ENCODE measurements at places on chromosomes 7 and 10.

GRCh38 chr10:18822156-18822555, 162.9 kb downstream of the ARL5B start:
- no peak for DNase-seq

- no peak for DNase-seq
These were observed 49.5 kb downstream of the SGMS1 start for GRCh38 chr10:50574305-50574704.

DNA sequence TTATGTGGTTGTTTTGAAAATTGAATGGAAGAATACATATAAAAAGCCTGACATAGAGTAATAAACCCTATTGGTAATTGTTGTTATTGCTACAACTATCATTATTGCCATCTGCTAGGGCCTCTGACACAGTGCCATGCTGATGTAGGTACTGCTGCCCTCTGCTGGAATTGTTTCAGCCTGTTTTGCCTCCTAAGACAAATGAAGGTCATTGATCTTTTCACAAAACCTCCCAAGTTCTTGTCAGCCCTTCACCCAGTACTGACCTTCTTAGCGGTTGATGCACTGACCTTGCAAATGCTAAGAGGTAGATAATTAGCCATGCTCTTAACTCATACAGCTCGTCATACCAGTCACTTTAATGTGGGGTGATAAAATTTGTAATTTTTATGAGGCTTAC, 975.2 kb downstream of the SORCS1 start:
- no peak for DNase-seq

GRCh38 chr7:96344236-96344635, 22.3 kb upstream of the SLC25A13 start:
- DNase-seq: no peak

GRCh38 chr10:101272229-101272868, 43.1 kb upstream of the LBX1 start:
- peak; percentile 75 for DNase-seq

DNA sequence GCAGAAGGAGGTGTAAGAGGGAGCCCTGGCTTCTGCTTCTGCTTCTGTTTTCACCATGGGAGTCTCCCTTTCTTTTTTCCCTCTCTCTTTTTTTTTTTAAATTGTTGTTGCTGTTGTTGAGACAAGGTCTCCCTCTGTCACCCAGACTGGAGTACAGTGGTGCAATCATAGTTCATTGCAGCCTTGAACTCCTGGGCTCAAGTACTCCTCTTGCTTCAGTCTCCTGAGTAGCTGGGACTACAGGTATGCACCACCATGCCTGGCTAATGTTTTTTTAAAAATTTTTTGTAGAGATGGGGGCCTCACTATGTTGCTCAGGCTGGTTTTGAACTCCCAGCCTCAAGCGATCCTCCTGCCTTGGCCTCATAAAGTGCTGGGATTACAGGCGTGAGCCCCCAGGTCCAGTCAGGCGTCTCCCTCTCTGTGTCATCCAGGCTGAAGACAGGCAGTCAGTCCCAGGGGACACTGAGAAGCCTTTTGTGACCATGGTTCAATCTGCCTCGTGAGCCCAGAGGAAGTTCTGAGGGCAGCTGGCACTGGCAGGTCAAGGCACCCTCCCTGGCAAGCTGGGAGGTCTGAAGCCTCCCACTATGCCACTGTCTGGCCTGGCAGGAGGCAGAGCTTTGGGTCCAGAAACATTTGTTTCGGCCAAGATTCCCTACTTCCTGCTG, 33.6 kb upstream of the NPFFR1 start:
- no peak for DNase-seq

- peak; percentile 27 for DNase-seq
These were observed 64.4 kb downstream of the NPTX2 start for GRCh38 chr7:98681511-98681910.

DNA sequence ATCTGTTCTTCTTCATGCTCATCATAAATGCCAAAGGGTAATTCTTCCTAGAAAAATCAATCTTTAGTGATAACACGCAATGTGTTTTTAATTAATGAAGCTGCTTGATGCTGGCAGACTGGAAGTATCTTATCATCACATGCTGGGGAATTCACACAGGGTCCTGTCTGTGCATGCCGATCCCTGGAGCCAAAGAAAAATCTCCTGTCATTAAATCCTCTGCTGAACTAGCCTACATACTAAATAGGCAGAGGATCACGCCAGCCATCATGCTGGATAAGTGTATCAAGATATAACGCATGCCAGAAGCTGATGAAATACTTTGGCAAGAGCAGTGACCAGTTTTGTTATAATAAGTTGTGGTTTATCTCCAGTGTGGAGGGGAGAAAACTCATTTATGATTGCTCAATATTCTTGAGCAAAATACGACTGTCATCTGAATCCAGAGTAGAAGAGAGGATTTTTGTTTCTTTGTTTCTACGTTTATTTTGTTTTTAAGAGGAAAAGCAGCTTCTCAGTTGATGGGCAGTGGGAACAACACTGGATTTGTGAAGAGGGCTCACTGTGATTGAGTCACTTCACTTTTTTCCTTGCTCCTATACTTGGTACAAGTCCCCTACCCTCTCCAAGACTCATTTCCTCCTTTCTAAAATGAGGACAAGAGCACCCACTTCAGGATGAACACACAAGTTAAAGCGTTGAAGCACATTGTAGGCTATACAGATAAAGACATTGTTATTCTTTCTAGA, 649.1 kb downstream of the TNS3 start:
- DNase-seq: no peak

DNA sequence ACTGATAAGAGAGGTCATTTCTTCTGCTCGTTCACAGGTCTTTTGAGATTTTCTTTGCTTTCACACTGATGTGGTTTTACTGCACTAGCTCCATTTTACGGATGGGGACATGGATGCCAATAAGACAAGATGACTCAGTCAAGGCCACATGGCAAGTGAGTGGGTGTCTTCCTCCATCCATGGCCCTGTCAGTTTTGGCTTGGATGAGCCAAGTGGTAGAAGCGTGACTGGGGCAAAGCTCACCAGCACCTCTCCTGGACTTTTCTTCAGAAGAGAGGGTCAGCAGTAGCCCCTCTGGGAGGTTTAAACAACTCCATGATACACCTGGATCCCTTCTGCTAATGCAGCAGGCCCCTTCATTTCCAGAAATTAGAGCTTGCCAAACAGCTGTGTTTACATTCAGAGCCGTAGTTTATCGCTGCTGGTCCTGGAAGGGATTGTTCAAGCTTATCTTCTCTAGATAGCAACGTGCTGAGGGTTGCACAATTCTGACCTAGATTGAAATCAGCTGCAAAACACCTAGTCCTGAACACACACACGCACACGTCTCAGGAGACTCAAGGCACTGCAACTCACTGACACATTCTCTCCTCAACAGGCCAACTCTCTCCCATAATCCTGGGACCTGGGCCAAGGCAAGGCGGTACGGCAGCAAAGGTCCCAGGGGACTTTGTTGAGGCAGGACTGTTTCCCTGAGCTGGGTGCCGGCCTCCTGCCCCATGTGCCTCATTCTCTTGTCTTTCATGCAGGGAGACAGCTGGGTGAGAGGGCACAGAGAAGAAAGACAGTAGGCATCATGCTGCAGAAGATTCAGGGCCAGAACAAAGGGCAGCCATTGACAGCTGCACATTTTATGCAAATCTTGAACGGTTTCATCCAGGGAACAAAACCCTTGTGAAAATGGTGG, 14.2 kb upstream of the PDCD4 start:
- peak; percentile 89 for DNase-seq

GRCh38 chr7:86937363-86937878, 122.0 kb downstream of the ELAPOR2 start:
- no peak for DNase-seq

DNA sequence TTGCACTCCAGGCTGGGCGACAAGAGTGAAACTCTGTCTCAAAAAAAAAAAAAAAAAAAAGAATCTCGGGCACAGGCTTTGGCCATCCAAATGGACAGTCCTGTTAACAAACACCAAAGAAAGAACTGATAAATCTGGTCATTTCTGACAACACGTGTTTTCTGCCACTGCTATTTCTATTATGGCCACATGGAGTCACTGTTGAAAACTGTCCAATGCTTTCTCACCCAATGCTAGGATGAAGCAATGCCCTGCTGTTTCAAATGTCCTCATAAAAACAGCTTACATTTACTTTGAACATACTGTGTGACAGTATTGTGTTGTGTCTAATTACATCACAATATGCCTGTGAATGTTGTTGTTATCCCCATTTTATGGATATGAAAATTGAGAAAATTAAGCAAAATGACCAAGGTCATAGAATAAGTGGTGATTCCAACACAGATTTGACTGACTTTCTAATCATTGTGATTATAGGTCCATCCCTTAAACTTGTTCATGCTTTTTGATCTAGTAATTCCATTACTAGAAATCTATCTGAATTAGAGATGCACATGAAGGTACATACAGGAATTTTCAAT, 19.9 kb upstream of the MAP3K8 start:
- no peak for DNase-seq

DNA sequence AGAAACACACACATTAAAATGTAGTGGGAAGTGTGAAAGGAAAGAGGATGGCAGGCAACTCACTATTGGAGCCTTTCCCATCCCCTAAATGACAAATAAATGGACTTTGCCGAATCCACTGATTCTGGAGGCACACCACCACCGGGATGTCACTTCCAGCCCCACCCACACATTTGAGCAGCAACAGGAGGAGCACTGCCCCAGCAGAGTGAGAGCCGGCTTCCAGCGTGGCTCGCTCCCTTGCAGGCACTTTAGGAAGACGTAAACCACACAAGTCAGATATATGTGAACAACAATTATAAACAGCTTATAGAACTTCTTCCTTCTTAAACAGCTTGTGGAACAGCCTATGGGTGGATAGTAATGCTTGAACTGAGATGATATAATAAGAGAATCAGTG, 191.0 kb downstream of the DGKI start:
- no peak for DNase-seq

DNA sequence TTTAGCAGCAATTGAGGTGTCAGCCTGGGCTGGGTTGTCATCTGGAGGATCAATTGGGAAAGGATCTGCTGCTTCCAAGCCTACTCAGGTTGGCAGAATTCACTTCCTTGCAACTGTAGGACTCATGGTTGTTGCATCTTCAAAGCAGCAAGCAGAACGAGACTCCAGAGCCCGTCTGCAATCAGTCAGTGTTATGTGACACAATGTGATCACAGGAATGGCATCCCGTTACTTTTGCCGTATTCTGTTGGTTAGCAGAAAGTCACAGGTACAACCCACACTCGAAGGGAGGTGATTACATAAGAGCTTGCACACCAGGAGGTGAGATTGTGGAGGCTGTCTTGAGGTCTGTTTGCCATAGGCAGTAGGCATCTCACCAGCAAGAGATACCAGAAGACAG, 15.4 kb upstream of the LYZL1 start:
- no peak for DNase-seq

GRCh38 chr7:155843426-155844018, 31.3 kb upstream of the SHH start:
- DNase-seq: no peak

DNA sequence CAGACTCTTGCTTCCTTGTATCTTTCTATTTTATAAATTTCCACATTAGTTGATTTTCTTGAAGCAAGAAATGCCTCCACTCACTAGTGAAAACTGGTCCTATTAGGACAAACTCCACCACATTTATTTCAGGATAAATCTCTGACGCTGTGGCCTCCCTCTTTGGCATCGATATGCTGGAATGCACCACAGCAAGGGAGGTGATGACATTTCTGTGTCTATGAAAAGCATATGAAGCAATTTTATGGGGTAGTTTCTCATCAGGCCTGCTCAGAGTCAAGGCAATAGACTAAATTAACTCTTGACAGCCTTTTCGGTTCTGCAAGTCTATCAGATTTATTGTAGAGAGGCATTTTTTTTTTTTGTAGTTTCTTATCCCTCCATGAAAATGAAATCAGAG, 304.4 kb downstream of the ZEB1 start:
- no peak for DNase-seq

- no peak for DNase-seq
These were observed 35.9 kb downstream of the DENND2A start for GRCh38 chr7:140604760-140605159.

GRCh38 chr7:29139796-29140195, 6.5 kb downstream of the CPVL start:
- DNase-seq: no peak

- no peak for DNase-seq
These were observed 35.2 kb upstream of the GDF10 start for GRCh38 chr10:47264797-47265281.

DNA sequence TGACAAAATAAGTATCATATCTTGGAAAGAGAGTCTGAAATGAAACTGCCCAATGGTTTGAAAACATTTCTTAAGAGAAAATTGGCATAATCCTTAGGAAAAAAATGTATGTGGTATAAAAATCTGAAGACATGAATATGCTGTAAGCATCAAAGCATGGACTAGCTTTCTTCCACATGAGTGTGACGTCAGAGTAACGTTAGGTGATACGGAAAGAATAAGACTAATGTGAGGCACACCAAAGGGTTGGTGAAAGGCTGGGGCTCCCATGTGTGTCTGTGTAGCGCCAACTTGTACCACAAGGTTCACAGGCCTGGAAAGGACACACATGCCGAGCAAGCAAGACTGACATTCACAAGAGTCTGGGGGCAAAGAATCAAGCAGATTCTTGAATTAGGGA, 238.1 kb upstream of the GLI3 start:
- DNase-seq: no peak

DNA sequence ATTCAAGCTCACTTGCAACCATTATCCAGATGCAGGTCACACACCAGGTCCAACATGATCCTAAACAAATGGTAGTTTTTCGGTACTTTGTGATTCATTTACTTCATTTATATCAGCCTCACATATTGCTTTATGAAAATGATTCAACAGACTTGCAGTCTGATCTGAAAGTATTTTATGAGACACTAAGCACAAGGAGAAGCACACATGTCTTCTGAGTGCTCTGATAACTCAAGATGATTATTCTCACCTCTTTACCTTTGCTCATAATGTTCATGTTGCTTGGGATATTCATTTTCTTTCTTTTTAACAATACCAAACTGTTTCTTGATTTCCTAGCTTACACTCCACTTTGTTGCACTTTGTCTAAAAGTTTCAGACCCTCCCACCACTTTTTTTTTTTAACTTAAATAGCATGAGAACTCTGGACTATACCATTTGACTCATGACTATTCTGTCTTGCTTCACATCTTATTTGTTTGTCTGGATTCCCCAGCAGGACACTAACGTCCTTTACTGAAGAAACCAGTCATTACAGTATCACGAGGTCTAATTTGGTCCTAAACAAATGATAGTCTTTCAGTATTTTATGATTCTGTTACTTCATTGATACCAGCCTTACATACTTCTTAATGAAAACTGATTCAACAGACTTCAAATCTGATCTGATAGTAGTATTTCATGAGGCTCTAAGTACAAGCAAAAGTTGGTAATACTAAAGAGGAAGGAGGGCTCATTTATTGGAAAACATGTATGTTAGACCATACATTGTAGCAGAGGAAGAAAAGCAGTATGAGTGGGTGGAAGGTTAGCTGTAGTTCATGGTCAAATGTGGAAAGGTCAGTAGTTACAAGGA, 171.8 kb upstream of the AHR start:
- no peak for DNase-seq

- DNase-seq: peak; percentile 16
These were observed 768.5 kb downstream of the NXPH1 start for GRCh38 chr7:9201928-9202327.

GRCh38 chr7:23960361-23960760, 250.3 kb downstream of the STK31 start:
- DNase-seq: no peak

- no peak for DNase-seq
These were observed 15.7 kb downstream of the TMEM72 start for GRCh38 chr10:44926751-44927351.

Measured in NCI-H1092 treated with DMSO at 0.1 percent for 48 hours (cell line).